Bronchial smooth muscle cell (primary cell): ENCODE measurements at places on chromosomes 3 and 15. TPM values are rescaled to one million over a fixed set of nuclear protein-coding genes. Genes with fewer than 3 reads are reported as not detected.

TUSC2 gene
- 8.4 and 9.5 TPM in 2 replicates for total RNA-seq

AGTR1 gene
- 1.0 and 2.5 TPM in 2 replicates for total RNA-seq

ABCC5 gene
- total RNA-seq: 13.9 and 23.1 TPM in 2 replicates

MESP1 gene
- 0.17 and 0.79 TPM in 2 replicates for total RNA-seq

GOLGA8J gene
- 0.09 TPM in 1 of 2 replicates, not detected in the other for total RNA-seq

FBXW12 gene
- not detected in 2 replicates for total RNA-seq

P2RY13 gene
- total RNA-seq: not detected in 2 replicates

SPSB4 gene
- not detected in 2 replicates for total RNA-seq

CCR1 gene
- total RNA-seq: 0.63 and 1.5 TPM in 2 replicates
